CD4-positive, alpha-beta T cell (primary cell): ENCODE measurements at places on chromosomes 1 and 21.

DNA sequence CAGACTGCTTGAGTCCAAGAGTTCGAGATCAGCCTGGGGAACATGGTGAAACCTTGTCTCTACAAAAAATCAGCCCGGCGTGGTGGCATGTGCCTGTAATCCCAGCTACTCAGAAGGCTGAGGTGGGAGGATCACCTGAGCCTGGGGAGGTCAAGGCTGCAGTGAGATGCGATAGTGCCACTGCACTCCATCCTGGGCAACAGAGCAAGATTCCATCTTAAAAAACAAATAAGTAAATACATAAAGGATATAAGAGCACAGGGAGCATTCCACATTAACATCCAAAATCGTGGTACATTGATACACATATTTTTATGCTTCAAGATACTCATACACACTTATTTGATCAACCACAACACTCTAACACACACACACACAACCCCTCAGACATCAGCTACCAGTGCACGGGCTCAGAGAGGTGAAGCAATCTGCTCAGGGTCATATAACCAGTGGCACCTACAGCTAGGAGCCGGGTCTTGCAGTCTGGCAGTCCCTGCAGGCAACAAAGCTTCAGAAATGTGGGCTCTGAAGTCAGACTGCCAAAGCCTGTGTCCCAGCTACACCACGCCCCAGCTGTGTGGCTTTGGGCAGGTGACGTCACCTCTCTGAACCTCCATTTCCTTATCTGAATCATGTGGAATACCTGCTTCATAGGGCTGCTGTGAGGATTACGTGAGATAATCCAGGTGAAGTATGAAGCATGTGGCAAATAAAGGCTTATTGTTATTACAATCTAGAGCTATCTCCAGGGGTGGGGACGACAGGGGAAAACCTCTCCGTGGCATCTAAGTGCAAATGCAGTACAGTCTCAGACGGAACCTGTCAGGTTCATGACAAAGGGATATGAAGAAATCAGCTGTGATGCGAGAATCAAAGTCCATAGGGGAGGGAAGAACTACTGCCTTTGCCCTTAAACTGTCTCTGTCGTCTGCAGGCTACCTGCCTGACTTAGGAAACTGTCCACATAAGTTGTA, 4.8 kb upstream of the CRYBG2 start:
- DNase-seq: peak; percentile 80

DNA sequence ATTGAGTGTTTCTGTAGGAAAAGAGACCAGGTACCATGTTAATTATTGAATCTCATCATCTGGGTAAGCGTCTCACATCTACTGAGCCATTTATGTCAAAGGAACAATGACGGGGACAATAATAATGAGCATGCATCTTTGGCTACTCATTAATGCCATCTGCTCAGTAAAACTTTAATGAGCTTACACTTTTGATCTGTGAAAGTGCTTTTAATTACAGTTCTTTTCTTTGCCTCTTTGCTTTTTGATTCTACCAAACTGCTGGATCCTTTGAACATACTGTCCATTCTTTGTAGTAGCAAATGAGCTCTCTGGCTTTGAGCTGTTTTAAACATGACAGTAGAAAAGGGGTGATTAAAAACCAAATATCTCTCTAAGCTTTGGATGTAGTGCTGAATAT, 181.2 kb upstream of the IVNS1ABP start:
- DNase-seq: no peak

GRCh38 chr1:240122639-240123613, 31.2 kb downstream of the FMN2 start:
- no peak for DNase-seq

- DNase-seq: no peak
Measured at GRCh38 chr1:27595597-27595996, 8.3 kb downstream of the AHDC1 start.

- no peak for DNase-seq
Measured at GRCh38 chr1:225548140-225548857, 104.6 kb downstream of the ENAH start.
